Aorta (tissue), 5 donors: ENCODE measurements at places on chromosomes 6 and 20.

GRCh38 chr6:124796464-124796970 is 165.7 kb upstream of the RNF217 start:
- no peak for DNase-seq

DNA sequence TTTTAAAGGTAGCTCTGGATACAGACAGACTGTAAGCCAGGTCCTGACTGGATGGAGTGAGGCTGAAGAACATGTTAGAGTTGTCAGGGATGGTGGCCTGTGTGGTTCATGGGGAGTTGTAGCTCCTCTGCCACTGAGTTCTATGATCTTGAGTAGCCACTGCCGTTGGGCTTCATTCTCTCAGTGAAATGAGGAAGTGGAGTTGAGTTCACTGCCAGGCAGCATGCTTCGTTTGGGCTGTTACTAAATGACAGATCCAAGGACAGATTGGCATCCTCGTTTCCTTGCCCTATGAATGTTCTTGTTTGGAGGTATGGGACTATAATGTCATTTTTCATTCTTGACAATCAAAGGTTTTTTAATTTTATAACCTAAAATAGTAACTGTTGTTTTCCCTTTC is 37.2 kb downstream of the SCAND1 start:
- DNase-seq = no peak

- no peak for DNase-seq
Measured at GRCh38 chr6:100266494-100267401, 198.0 kb downstream of the SIM1 start.

GRCh38 chr20:1281279-1282057 is 15.4 kb downstream of the SNPH start:
- DNase-seq = no peak

- DNase-seq = no peak
Measured at GRCh38 chr6:140401761-140402160, 1027.3 kb upstream of the CITED2 start.

DNA sequence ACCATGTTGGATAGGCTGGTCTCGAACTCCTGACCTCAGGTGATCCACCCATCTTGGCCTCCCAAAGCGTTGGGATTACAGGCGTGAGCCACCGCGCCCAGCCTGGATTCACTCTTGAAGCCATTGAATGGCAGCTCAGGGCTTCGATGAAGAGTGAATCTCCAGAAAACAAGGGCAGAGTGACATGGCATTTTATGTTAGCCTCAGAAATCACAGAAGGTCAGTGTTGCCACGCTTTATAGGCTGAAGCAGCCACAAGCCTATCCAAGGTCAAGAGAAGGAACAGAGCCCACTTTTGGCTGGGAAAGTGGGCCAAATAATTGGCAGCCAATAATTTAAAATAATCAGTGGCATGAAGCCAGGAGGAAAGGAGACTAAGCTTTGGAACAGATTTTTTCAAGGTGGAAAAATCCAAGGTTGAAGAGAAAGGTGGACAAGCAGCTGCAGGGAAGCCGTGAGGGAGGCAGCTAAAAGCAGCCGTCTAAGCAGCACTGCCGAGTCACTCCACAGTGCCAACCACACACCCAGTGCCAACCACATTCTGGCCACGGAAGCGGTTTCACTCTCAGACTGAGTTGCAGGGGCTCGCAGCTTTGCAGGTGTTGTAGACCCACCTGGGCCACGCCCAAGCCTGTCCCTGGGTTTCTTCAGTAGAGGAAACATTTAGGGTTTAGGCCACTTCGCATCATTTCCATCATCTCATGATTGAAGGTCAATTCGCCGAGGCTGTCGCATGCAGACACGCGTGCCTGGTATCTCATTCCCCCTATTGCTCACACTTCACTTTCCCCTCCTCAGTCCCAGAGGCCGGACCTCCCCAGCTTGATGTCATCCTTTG is 17.4 kb upstream of the AVP start:
- DNase-seq = no peak
